ENCODE measurements at places on chromosomes 11 and 22.

GRCh38 chr11:12232817-12233601, 122.6 kb downstream of the MICAL2 start:
- peak; percentile 91 for DNase-seq

GRCh38 chr11:86720546-86720945, 48.1 kb upstream of the ME3 start:
- no peak for DNase-seq

DNA sequence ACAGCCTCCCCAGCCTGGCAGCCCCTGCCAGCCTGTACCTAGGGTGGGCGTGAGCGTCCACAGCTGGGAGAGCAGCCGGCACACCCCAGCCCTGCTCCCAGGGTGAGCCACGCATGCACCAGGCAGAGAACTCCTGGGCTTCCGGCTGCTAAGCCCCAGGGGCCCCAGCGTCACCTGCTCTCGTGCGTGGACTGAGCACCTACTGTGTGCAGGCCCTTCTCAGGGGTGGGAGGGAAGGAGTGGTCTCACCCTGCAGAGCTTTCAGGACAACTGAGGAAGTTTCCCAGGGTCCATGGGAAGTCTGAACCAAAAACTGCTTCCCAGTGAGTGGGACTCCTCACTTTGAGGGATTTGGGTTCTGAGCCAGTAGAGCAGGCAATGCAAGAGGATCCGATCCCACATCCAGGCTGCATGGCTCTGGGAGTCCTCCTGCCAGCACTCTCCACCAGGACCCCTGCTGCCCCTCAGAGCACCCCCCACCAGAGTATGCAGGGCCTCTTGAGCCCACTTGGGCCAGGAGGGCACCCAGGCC, 47.1 kb upstream of the PRODH start:
- no peak for DNase-seq

- no peak for DNase-seq
These were observed 76.4 kb downstream of the MPPED1 start for GRCh38 chr22:43488031-43488866.
